ENCODE measurements at places on chromosomes 12 and 14.

GRCh38 chr14:77980475-77981321 is 180.8 kb downstream of the ADCK1 start:
- no peak for DNase-seq

DNA sequence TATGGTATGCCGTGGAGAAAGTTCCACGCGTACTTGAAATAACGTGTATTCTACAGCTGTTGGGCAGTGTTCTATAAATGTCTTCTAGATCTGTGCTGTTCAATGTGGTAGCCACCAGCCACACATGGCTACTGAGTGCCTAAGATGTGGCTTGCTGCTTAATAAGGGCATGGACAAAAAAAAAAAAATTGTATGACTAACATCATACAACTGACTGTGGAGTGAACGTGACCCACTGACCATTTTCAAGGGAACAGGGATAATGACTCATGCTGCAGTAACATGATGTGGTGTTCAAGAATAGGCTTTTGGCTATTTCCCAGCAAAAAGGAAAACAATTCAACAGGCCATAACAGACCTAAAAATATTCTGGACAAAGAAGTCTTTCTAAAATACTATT is 13.0 kb downstream of the ATG14 start:
- DNase-seq = no peak

GRCh38 chr12:6771091-6771495 is 1.2 kb upstream of the LAG3 start:
- no peak for DNase-seq

DNA sequence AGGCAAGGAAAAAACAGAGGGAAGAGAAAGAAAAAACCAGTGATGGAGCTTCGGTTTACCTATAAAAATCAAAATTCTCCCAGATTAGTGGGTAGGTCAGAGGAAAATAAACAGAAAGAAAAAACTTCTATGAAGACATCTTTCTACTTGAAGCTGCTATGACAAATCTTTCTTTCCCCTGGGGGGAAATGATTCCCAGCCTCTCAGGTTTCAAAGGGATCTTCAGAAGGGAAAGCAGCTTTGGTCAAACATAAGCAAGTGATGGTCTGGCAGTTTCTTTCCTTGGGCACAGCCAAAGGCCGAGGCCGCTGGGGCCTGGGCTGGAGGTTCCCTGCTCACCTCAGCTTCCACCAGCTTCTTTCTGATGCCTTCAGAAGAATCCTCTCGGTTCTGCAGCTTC is 104.5 kb downstream of the PRKAB1 start:
- no peak for DNase-seq

- no peak for DNase-seq
These were observed 1.4 kb downstream of the PLXNC1 start for GRCh38 chr12:94149781-94150239.

DNA sequence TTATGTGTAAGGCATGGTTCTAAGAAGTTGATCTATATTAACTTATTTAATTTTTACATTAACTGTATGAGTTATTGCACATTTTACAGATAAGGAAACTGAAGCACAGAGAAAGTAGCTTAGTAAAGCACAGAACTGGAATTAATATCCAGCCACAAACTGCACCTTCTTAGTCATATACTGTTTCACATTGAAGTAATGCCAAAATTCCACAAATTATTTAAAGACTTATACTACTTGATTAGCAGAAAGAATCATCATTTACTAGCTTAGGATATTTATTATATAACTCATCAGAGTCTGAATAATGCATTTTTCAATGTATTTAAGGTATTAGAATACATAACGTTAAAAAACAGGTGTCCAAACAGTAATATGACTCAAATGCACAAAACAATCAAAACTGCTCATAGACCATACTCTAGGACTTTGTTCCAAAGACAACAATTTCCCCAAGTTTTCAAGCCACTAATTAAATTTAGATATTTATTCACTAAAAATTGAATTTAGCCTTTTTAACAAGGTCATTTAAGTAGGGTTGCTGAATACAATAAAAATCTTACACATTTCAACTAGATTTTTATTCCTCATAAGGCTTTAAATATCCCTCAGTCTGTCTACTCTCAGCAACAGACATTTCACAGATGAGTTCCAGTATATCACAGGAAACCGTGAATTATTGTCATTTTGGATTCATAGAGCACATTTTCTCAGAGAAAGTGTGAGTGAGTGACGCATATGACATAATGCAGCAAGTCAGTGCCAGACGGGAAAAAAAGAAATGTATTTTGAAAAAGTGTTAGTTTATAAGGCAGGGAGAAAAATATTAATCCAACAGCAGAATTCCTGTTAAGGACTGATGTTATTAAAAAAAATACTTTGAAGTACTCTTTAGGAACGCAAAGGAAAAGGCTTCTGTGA is 782.5 kb downstream of the TMTC2 start:
- DNase-seq = no peak

- DNase-seq = no peak
These were observed 319.9 kb downstream of the KCNC2 start for GRCh38 chr12:74889563-74890236.

DNA sequence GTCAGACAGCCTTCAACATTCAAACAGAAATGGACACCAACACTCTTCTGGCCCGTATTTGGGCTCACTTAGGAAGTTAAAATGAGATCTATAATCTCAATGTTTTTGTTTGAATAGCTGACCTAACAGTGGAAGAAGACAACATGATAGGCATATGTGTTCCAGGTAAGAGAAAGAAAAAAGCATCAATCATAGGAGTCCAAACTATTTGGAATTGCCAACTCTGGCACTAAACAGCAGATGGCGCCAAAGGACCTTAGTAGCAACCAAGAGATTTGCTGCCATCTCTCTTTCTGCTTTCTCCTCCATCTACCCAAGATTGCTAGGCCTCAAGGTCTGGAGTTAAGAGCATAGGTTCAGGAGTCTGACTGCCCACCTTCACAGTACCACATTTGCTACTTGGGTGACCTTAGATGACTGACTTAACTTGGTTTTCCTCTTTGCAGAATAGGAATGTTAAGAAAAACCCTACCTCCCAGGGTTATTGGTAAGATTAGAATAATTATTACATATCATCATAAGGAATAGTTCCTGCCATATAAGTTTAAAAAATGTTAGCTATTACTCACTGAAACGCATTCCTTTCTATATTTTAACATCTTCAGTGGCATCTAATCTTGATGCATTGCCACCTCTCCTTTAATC is 30.2 kb downstream of the PEX5 start:
- peak; percentile 48 for DNase-seq

DNA sequence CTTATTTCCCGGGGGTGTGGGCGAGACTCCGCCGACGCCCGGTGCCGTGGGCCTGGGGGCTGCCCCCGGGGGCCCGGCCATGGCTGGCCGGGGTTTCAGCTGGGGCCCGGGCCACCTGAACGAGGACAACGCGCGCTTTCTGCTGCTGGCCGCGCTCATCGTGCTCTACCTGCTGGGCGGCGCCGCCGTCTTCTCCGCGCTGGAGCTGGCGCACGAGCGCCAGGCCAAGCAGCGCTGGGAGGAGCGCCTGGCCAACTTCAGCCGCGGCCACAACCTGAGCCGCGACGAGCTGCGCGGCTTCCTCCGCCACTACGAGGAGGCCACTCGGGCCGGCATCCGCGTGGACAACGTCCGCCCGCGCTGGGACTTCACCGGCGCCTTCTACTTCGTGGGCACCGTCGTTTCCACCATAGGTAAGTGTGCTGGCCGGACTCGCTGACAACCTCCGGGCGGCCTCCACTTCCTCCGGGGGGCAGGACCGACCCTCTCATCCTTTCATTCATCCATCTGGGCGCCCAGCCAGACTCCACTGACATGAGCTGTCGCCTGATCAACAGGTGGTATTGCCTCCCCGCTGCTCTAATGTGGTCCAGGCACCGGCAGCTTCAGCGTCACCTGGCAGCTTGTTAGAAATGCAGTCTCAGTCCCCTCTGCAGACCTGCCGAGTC is 467 bp downstream of the KCNK13 start:
- no peak for DNase-seq

DNA sequence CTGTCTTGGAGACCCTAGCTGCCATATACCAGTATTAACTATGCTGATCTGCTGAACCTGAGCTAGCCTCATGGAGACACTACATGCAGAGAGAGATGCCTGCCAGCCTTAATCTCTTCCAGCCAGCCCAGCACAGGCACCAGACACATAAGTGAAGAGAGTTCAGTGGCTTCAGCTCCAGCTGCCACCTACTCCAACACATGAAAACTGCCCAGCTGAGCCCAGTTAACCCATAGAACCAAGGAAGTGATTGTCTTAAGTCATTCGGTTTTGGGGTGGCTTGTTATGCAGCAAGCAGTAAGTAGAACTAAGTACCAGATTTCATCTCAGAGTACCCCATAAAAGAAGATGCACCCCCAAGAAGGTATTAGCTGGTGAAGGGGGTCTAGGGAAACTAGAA is 7.6 kb downstream of the SERPINA11 start:
- DNase-seq = no peak

GRCh38 chr12:92108651-92109050 is 37.0 kb downstream of the BTG1 start:
- no peak for DNase-seq

DNA sequence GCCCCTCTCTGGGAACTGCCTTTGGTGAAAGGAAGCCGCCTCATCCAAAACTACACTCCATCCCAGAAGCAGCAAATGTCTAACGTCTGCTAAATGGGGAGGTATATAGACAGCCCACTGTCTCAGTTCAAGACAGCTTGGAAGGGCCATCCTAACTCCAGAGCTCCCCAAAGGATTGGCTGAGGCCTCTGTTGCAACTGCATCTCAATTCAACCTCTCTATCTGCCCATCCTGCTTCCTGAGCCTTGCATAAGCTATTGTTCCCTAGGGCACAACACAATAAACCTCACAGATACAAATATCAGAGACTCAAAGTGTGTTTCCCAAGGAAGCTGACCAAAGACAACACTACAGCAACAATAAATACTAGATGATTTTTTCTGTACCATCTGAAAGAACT is 495.2 kb upstream of the SOX5 start:
- no peak for DNase-seq

GRCh38 chr12:116140529-116140928 is 137.0 kb downstream of the MED13L start:
- DNase-seq = no peak

DNA sequence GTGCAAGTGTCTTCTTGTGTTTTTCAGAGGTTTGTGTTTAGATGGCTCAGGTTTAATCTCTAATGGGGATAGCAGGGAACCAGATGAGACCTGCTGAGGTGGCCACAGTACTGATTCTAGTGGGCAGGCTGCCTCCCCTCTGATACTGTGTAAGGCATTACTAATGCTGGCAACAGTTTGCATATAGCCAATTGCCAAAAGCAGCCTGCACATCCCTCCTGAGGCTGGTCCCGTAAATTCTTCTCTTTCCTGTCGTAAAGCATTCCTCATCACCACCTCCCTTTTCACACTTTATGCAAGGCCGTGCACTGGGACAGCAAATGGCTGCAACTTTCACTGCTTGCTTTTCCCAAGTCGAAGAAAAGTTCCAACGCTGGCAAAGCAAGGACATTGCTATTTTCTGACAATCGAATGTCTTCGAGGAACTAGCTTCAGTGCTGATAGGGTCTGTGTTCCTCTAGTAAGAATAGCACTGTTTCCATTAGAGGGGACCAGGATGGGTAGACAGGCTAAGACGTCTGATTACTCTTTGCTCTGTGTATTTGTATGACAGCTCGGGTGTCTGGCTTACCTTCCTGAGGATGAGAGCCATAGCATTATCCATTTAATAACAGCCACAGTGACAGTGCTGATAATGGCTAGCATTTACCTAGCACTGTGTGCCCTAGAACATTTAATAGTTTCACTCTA is 178.2 kb upstream of the HIF1A start:
- no peak for DNase-seq

DNA sequence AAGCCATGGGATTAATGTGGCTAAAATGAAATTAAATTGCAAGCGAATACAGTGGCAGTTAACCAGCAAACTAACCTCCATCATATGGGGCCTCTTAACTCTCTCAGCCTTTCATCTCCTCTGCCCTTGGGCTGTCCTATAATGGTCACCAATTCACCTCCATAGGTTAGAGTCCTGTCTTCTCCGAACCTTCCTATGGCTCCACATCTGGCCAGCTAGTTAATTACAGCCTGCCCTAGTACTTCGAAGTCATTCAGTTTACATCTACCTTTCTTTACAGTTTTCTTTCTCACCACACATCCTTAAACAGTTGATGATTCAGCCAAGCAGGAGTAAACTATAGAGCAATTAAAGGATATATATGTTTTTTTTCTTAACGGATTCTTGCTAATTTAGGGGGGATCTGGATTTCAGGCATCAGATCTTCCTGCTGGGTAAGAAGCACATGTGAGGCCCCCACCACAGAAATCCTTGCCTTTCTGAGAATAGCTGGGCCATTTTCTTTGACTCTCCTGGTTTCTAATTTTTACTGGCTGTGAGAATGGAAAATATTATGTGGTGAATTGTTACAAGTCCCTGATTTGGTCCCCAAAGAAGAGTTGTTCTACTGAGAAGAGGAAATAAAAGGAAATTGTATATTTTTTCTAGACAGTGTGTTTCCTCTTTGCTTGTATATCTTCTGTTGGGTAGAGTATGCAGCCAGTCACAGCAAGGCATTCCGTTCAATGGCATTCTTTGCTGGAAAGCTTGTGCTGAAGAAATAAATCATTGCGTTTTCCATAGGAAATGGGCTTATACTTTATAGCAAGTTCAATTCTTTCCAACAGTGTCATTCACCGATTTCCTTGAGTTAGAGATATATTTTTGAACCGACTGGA is 16.7 kb downstream of the HMGA2 start:
- DNase-seq = no peak

DNA sequence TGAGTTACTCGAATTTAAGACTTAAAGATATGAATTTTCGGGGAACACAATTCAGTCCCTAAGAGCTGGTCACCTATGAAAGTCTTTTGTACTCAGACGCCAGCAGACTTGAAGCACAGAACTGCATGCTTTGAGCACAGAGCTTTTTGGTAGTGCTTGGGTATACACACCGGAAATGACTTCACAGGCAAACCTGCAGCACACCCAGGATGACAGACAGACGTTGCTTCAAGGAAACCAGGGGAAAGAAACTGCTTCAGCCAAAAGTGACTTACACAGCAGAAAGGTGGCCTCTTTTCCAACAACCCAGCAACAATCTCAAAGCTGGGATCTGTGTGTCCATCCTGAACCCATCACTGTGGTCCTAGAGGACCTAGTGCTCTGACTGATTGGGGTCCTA is 975.1 kb downstream of the AACS start:
- no peak for DNase-seq

GRCh38 chr14:28731358-28731757 is 35.2 kb upstream of the FOXG1 start:
- no peak for DNase-seq

- no peak for DNase-seq
These were observed 30.6 kb upstream of the LMO3 start for GRCh38 chr12:16636435-16637055.

- peak; percentile 75 for DNase-seq
These were observed 1.8 kb upstream of the RHOF start for GRCh38 chr12:121795034-121795968.

Measured in stimulated activated CD8-positive, alpha-beta memory T cell treated with anti-CD3 and anti-CD28 coated beads, Interleukin-4, amount 100 ng/mL, for 1 hour (primary cell).